CD4-positive, alpha-beta T cell treated with Interleukin-6 for 4 hours (primary cell): ENCODE measurements at places on chromosomes 5 and 9.

DNA sequence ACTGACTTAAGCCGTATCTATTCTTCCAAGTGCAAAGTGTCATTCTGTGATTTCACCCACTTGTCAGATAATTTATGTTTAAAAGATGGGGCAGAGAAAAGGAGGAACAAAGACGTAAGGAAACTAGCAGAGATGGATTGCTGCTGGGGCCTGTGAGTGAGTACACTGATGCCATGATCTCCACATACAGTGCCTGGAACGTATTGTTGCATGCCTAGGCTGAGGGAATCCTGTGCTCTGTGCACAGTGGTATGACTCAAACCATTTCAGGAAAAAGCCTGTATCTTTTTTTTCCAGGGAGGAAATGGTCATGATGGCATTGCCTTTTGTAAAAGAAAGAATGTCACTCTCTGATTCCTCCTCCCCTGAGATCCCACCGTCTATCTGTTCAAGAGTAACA is 359.5 kb upstream of the ADAMTS16 start:
- DNase-seq = no peak

- no peak for DNase-seq
These were observed 293.2 kb downstream of the ARHGAP26 start for GRCh38 chr5:143063175-143063970.

DNA sequence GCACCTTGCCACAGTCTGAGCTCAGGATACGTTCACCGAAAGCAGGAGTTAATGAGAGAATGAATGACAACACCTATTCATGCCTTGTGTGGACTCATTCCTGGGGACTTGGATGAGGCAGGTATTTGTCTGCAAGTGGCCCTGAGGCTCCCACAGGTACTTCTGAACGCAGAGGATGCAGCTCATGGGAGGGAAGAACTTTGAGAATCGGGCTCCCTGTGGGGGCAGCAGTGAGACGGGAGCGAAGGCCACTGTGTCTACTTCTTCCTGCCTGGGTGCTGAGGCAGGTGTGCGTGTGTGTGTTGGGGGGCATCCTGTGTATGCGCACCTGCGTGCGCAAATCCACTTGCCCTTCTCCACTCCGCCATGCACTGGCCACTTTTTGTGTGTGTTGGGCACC is 42.2 kb downstream of the PTPN3 start:
- DNase-seq = no peak

- no peak for DNase-seq
These were observed 79.8 kb downstream of the MUSK start for GRCh38 chr9:110748251-110748893.

DNA sequence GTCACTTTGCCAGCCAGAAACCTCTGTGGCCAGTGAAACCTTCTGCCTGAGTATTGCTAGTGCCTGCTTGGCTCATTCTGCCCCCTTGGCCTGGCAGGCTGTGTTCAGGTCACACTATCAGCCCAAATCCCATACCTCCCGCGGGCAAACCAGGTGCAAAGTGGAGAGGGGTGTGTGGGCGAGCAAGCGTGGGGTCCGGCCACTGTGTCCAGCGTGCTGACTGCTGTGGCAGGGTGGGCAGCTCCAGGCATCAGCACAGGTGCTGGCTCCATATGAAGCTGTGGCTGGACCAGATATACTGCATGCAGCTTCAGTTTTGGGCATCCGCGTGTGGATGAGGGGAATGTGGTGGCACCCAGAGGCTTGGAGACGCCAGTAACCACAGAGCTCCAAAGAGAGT is 576.5 kb upstream of the EDIL3 start:
- no peak for DNase-seq

- DNase-seq = no peak
These were observed 80.5 kb downstream of the STK10 start for GRCh38 chr5:172107571-172107970.

- no peak for DNase-seq
These were observed 12.8 kb downstream of the FGFR4 start for GRCh38 chr5:177099422-177100093.

DNA sequence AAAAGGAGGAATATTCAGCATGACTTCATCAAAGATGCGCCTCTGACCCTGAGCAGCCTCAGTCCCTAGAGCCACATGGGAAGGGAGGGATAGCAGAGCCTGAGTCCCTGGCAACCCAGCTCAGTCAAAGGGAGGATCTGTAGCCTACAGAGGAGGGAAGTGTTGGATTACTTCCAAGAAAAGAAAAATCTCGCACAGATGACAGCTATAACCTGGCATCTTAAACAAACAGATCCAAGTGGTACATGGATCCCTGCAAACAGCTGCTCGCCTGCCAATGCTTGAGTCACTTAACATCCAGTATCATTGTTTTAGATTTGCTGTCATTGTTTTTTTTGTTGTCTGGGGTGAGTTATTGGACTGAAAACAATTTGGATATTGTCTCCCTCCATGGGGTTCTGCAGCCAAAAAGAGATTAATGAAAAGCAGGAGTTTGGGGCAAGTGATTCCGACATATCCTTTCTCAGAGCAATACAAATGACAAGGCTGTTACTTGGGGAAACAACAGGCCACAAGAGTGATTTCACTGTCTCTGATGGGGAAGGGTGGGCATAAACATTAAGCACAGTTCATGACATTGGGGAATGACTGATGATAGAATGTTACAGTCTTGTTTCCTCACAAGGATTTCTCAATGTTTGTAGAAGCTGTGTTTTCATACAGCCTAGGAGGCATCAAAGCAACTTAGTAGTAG is 153.5 kb upstream of the KIF2A start:
- no peak for DNase-seq

DNA sequence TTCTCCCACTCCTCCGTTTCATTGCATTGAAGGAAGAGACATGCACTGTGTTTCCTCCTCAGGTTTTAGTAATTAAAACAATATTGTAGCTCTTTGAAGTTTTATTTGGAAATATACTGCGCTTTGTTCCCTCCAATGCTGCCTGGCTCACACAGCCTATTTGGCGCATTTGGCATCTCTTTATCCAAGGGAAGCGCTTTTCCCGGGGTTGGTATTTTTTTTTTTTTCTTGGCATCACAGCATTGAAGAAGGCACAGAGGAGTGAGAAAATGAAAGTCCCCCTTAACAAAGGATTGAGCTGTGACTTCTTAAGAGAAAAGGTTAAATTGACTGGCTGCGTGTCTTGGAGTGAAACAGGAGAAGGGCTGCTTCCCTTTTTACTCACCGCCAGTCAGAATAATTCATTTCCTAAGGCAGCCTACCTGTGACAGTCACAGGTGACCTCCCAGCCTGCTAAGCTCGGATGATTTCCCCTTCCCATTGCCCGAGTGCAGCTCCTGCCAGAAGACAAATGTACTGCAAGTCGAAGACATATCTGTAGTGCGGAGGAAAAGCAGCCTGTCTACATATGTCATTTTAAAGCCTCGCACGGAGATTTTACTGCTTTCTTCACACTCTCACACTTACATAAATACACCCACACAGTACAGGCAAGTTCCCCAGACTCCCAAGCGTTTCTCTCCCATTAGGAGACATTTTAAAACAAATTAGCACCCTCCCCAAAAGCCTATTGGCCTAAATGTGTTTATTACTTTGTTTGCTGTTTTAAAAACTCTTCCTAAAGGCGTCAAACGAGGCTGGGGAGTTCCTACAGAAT is 665.5 kb upstream of the ZNF608 start:
- no peak for DNase-seq

DNA sequence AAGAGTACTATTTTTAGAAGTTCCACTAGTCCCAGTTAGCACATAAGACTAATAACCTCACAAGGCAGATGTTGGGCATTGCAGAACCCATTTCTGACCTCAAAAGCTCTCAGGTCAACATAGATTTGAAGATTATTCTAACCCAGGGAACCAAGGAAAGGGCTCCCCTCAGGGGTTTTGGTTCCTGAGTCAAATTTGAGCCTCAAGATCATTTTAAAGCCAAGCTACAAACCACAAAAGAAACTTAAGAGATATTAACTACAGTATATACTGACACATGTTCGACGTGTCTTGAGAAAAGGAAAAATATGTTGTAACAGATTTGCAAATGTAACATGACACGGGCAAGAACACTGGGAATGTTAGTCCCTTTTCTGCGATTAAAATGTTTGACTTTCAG is 88.6 kb downstream of the GNAQ start:
- DNase-seq = no peak

- no peak for DNase-seq
These were observed 32.2 kb upstream of the LARP1 start for GRCh38 chr5:154722936-154723335.

DNA sequence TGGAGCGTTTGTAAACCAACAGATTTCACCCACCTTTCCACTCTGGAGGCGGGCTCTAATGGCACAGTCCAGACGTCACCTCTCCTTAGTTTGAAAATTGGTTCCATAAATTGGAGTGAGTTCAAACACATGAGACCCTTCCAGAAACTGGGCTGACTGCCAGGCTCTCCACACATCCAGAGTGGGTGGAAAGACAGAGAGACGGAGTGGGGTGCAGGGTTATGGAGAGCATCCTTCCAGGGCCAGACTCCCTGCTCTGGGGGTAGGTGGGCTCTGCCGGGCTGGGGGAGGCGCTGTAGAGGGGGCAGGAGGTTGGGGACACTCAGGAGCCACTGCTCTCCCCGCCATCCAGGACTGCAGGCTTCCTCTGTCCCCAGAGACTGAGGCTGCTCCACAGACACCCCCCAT is 104.7 kb upstream of the PHYKPL start:
- DNase-seq = no peak

DNA sequence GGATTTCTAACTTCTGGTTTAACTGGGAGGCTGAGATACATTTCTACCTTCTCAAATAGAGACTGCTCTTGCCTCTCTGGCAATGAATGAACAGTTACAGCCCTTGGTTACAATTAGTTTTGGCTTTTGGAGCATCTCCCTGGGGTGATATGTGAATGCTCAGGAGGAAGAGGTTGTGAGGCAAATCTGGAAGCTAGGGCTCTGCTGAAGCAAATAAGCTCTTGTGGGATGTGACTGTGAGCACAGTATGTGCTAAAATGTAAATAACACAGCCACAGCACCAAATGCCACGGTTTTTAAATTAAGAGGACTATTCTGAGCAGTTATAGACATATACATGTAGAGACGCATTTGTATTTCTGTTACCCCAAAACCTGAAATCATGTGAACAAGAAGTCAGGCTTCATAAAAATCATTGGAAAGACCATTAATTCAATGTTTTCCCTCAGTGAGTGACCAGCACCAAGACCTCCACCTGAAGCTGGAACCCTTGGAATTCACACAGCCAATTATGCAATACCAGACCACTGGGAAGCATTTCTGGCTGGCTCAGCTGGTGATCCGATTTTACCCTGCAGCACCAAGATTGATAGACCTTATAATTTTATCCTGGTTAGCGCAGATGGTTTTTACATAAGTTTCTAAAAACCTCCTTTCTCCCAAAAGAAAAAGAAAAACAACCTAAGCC is 3.0 kb upstream of the SLC44A1 start:
- no peak for DNase-seq

GRCh38 chr5:1107167-1108022 is 4.5 kb downstream of the SLC12A7 start:
- DNase-seq = peak; percentile 9

DNA sequence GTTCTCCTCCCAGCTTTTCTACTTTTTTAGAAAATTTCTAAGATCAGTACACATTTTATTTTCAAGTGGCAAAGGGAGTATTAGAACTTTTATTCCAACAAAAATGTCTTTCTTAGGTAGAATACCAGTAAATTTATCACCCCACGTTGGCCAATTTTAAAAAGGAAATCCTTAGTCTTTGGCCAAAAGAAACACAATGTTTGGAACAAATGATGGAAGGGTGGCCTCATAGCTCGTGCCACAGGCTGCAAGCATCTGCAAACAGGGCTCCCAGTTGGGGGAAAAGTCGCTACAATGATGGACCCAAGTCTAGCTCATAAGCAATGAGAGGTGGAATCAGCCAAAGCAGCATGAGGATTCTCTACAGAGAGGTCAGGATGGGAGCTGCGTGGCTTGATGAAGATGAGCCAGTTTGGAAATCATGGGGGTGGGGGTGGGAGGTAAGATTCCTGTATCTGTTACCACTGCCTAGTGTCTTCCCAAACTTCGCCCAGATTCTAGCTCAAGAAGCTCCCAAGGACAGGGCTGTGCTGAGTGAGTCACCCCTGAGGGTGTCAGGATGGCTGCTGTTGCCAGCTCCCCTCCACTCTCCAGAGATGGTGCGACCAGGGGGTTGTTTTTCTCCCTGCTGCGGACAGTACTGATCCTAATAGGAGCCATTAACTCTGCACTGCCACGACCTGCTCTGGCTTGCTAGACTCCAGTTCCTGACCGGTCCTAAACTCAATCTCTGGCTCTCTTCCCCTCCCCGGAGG is 75.6 kb downstream of the DCP2 start:
- no peak for DNase-seq

DNA sequence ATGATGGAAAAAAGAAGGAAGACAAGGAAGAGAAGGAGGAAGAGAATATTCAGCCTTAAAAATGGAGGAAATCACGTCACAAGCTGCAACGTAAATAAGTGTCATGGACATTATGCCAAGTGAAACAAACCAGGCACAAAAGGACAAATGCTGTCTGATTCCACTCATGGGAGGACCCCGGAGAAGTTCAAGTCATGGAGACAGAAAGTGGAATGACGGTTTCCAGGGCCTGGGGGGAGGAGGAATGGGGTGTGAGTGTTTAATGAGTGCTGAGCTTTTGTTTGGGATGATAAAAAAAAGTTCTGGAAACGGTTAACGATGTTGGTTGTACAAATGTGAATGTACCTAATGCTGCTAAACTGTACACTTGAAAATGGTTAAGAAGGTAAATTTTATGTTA is 439.5 kb downstream of the GADD45G start:
- no peak for DNase-seq

- no peak for DNase-seq
These were observed 2.2 kb downstream of the ZSWIM6 start for GRCh38 chr5:61333954-61334867.
